ENCODE measurements at places on chromosomes 2 and 18.
A peak's percentile ranks its signal among the peaks of the same experiment; 100 is the strongest.

DNA sequence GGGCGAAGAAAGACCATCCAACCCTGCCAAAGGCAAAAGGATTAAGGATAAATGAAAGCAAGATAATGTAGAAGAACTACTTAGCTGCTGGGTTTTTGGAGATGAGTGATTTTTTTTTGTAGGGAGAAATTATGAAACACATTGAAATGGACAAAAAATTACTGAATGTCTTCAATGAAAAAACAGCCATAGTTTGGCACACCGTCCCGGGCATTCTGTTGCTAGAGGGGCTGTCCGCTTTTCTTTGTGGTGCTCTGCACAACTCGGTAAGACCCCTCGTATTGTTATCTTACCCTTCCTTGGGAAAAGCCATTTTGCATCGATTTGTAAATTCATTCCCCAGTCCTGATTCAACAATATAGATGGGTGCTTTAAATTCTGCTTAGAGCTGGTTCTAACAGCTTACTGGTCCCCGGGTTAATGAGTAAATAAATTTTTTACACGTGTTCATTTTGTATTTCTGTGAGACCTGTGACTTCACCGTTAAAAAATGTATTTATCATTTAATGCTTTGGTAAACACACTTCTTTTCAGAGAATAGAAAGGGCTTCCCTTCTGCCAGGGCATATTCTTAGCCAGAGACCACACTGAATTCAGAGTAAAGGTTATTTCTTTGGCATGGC, 912 bp upstream of the LAPTM4A start:
- no peak for DNase-seq

DNA sequence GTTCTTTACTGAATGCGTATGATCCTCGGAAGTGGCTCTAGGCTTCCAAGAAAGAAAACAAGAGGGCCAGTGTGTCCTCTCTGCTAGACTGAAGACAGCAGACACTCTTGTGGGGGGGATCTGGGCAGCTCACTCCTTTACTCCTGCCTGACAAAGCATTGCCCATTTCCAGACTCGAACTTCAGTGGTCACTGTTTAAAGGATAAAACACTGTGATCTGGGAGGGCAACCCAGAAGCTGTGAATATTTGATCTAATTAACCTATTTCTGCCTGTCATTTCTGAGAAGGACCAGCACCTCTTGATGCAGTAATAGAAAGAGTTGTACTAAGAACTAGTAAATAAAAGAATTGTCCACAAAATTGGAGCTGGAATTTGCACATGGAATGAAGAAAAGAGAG, 24.5 kb upstream of the CCDC68 start:
- no peak for DNase-seq

DNA sequence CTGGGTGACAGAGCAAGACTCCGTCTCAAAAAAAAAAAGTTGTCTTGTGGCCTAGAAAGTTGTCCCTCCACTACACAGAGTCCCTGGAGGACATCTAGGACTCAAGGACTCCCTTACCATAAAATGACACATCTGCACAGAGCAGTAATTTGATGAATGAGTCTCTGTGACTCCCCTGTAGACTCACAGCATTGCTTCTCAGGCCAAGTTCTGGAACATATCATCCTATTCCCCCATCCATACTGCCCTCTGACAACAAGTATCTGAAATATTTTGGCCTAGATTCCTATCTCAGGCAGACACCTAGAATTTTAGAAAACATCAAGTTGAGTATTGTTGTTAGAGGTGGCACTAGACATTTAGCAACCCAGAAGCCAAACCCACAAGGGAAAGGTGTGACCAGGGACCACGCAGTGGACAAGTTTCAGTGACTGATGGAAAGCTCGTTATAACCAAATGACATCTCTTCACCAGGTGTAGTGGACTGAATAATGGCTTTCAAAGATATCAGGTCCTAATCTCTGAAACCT, 97.9 kb upstream of the ATP8B1 start:
- DNase-seq = no peak

GRCh38 chr18:2687390-2688001, 32.0 kb downstream of the SMCHD1 start:
- DNase-seq = no peak

DNA sequence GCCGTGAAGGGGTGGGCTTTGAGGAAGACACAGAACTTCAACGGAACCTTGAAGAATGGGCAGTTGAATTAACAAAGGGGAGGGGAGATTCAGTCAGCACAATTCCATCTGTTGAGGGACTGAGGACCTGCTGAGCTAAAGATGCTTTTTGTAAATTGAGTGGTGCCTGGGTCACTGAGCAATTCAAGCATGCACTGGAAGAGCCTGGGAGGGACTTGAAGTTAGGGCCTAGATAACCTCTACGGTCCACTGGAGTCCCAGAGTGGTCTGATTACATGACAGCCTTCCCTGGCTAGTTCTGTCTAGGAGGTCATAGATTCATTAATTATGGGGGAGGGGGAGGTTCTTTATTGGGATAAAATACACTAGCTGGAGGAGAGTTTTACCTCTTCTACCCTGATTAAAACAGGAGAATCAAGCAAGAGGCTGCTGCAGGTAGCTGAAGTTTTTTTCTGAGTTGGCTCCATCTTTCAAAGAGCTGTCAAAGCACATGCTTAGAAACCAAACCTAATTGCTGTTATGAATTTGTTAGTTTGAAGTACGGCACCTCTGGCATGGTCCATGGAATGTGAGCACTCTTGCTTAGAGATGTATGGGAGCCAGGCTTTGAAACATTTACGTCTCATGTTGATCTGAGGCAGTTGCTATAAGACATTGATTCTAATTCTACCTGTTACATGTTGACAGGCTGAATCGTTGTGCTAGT, 290.2 kb downstream of the PRKCE start:
- no peak for DNase-seq

DNA sequence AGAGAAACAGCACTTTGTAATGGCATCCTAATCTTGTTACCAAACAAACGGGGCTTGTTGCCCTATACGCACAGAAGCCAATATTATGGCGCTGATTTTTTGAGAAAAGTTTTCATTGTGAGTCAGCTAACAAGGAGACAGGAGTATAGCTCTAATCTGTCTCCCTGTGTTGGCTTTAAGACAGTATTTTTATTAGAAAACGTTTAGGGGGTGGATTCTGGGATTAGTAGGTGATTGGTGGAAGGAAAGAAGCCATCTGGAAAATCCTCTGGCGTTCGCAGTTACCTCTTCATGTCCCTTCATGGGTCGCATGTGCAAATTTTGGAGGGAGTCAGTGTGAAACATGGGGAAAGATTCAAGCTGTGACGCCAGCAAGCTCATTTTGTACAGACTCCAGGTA, 698 bp upstream of the TMEM237 start:
- DNase-seq = no peak

GRCh38 chr2:74457549-74458131, 598 bp upstream of the WBP1 start:
- peak; percentile 77 for DNase-seq

- DNase-seq = no peak
Measured at GRCh38 chr2:128024816-128025215, 3.0 kb downstream of the SAP130 start.

DNA sequence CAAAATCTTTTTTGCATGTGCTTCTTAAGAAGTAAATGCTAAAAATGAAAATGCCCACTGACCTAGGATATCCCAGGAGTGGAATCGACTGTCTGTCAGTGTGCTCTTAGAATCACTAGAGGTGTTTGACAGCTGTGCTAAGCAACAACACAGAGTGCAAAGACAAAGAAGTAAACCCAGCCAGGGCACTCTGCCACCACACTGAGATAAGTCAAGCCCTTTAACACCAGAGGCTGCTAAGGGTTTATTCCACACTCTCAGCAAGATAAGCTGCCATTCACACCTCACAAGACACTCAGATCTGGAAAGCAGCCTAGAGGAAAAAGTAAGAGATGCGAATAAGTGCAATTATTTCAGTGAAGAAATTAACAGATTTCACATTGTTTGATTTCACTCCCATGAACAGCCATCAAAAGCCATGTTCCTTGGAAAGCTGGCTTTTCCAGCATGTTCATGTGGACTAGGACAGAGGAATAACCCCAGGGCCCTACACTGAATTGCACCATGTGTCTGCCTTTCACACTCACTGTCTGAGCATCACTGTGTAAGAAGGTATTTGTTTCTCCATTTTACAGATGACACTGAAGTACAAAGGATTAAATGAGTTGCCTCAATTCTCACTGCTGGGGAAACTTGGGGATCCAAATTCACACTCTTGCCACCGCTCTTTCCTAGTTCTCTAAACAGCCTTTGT, 6.0 kb upstream of the BMP10 start:
- DNase-seq = no peak

DNA sequence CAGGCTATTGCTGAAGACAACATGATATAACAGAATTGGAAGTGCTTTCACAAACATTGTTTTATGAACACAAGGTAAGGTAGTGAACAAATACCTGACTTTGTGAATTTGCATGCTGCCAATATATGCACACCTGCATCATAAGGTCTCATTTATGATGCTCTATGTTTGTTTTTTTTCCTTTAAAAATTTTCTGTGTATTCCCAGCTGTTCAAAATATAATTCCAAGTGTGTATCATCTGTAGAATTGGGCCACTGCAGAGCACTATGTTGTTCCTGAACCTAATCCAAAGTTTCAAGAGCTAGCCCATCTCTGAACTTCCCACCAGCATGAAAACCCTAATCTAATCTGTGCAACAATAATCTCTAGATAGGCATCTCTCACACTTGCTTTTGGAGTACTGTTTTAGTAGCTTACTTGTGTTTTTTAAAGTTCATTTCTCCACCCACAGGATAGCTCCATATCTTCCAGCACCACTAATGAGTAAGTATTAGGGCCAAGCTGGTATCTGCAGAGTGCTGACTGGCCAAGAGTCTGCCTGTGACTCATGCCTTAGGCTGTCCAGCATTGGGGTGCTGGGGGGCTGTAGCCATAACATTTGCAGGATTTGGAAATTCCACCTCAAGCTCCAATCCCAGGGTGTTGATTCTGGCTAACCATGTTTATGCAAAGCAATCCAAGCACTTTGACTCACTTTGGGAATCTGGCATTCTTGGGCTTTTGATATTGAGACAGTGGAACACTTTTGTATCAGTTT, 208.2 kb upstream of the REV1 start:
- no peak for DNase-seq

DNA sequence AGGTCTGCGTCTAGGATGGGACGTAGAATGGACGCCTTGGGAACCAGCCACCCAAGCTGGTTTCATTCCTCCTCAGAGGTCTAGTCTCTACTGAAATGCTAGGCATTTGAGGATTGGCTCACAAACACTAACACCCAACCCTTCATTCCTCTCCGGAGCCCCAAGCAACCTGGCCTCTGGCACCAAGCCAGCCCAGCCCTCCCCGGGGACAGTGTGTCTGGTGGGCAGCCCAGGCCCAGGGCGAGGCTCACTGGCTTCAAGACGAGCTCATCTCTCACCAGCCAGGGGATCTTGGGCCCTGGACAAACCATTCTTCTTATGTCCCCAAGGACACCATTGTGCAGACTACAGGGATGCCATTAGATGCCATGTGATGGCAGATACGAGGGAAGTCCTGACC, 182.5 kb downstream of the CTIF start:
- DNase-seq = no peak

DNA sequence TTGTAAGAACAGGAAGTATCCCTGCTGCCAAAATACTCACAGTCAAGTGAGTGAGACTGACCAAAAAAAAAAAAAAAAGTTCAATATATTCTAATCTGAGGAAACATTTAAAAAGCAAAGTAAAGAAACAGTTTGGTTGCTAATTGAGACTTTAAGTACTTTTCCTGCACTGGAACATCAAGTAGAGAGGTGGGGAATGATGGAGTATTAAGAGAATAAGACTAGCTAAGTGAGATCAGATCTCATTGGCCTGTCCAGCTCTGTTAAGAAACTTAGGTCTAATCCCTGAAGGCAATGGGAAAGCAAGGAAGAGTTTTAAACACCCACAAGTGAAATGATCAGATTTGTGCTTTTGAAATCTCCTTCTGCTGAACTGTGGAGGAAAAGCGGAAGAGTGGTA, 27.8 kb upstream of the MAP4K3 start:
- no peak for DNase-seq

DNA sequence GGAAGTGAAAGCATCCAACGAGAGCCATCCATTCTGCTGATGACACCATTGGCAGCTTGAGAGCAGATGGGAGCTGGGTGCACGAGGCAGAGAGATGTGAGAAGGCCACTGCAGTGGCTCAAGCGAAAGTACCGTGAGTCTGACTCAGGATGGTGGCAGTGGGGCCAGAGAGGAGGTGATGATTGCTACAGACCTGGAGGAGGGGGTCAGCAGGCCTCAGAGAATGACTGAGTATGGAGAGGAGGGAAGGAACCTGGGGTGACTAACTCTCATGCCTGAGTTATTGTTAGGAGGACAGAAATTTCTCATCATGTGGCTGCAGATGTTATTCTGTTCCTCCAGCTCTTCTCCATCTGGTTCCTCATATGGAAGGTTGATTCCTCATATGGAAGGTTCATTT, 8.8 kb upstream of the ZBTB7C start:
- DNase-seq = no peak

GRCh38 chr2:23772684-23773083, 154.2 kb downstream of the ATAD2B start:
- DNase-seq = no peak

DNA sequence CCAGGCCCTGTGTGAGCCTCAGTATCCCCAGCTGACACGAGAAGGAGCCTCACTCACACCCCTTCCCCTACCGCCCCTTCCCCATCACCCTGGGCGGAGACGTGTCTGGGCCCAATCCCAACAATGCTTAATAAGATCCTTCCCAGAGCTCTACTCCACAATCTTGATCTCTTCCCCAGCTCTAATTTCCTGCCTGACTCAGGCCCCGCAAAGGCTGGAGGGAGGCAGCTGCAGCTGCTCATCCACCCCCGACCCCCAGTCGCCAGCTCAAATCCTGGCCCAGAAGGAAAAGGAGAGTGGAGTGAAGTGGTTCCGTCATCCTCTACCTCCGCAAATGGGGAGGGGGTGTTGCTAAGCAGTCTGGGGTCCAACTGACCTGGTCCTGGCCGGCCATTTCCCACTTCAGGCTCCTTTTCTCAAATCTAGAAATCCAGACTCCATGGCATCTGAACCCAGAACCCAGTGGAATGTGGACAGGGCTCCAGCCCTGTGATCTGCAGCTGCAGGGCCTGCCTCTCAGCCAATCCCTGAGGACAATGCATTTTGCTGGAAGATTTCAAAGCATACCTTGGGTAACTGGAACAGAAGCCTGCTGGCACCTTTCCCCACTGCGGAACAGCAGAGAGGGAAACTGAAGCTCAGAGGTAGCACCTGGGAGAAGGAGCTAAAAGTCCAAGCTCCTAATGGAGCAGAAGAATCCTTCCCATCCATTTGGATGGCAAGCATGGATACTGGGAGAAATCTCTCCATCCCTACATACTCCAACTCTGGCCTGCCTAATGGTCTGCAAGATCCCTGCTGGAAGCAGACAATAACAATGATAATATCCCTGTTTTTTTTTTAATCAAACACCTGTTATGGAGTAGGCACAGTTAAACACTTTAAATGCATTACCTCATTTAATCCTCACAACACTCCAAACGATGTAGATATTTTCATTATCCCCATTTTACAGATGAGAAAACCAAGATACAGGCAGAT, 5.6 kb upstream of the TNS1 start:
- no peak for DNase-seq

Data from activated CD4-positive, alpha-beta T cell treated with anti-CD3 and anti-CD28 coated beads, Interleukin-2, Interleukin-4, amounts not matched to agents 100 ng/mL and 50 ng/mL, durations not matched to agents 16 hours and 8 hours (primary cell).